ENCODE measurements at places on chromosomes 6 and 20. TPM values are rescaled to one million over a fixed set of nuclear protein-coding genes. Genes with fewer than 3 reads are reported as not detected.

DNA sequence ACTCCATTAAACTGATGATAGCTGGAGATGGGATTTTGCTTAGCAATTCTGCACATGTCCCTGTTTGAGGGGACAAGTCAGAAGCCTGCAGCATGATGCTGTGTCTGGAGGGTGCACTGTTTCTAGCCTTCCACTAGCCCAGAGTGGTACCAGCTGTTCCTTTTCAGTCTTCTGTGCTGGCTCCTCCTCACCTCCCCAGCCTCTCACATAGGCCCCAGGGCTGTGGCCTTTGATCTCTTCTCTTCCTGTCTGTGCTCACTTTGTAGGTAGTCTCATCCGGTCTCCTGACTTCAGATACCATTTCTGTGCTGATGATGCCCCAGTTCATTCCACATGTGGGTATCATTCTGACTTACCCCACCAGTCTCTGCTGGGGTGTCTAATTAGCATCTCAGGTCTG lies 126.3 kb downstream of the HIVEP1 start:
- no peak for DNase-seq
- peaks cover 52% of the 10 kb centered on the region for H3K36me3 ChIP-seq
- H3K4me1 ChIP-seq = peaks cover 5% of the 10 kb centered on the region
- no peaks in the 10 kb centered on the region for H3K27me3 ChIP-seq

DNA sequence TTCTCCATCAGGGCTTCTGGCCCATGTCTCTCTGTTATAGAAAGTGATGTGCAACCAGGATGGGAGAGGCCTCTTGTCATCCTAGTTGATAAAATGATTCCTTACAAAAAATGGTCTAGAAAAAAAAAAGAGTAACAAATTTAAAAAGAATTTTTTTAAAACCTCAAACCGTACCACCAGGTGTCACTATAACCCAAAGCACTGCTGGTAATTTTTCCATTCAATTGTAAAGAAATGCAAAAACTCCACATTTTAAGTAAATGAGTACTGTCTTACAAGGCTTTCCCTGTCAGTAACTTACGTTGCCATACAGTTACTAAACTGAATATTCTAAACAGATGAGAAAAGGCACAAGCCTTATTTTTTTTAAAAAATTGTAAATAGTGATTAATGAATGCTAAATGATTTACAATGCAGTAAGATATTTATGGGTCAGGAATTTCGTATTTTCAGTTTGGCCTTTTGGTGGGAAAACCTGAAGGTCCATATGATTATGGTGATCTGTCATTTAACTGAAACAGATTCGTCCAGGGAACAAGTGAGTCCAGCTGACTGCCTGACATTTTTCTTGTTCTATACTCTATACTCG lies 95.4 kb downstream of the OGFRL1 start:
- peaks cover 16% of the 10 kb centered on the region for H3K4me1 ChIP-seq
- DNase-seq = peak; percentile 28
- H3K36me3 ChIP-seq = no peaks in the 10 kb centered on the region
- no peak overlapping the region for H3K27ac ChIP-seq

- no peak for DNase-seq
- no peak overlapping the region for H3K4me3 ChIP-seq
- H3K36me3 ChIP-seq = no peaks in the 10 kb centered on the region
- H3K27ac ChIP-seq = peak overlapping the region; percentile 12
These were observed 13.5 kb downstream of the EPB41L1 start for GRCh38 chr20:36167902-36168503.

Gene PHACTR1
- total RNA-seq = 10.3 TPM

DNA sequence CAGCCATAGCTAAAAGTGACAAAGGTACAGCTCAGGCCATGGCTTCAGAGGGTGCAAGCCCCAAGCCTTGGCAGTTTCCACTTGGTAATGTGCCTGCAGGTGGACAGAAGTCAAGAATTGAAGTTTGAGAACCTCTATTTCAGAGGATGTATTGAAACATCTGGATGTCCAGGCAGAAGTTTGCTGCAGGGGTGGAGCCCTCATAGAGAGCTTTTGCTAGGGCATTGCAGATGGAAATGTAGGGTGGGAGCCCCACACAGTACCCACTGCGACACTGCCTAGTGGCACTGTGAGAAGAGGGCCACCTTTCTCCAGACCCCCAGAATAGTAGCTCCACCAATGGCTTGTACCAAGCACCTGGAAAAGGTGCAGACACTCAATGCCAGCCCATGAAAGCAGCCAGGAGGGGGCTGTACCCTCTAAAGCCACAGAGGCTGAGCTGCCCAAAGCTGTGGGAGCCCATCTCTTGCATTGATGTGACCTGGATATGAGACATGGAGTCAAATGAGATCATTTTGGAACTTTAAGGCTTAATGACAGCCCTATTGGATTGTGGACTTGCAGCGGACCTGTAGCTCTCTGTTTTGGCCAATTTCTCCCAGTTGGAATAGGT lies 1299.4 kb upstream of the MAP3K7 start:
- H3K27me3 ChIP-seq = no peaks in the 10 kb centered on the region
- no peak for DNase-seq
- peaks cover 23% of the 10 kb centered on the region for H3K36me3 ChIP-seq
- H3K4me3 ChIP-seq = no peak overlapping the region
- no peaks in the 10 kb centered on the region for H3K4me1 ChIP-seq
- H3K27ac ChIP-seq = no peak overlapping the region

DNA sequence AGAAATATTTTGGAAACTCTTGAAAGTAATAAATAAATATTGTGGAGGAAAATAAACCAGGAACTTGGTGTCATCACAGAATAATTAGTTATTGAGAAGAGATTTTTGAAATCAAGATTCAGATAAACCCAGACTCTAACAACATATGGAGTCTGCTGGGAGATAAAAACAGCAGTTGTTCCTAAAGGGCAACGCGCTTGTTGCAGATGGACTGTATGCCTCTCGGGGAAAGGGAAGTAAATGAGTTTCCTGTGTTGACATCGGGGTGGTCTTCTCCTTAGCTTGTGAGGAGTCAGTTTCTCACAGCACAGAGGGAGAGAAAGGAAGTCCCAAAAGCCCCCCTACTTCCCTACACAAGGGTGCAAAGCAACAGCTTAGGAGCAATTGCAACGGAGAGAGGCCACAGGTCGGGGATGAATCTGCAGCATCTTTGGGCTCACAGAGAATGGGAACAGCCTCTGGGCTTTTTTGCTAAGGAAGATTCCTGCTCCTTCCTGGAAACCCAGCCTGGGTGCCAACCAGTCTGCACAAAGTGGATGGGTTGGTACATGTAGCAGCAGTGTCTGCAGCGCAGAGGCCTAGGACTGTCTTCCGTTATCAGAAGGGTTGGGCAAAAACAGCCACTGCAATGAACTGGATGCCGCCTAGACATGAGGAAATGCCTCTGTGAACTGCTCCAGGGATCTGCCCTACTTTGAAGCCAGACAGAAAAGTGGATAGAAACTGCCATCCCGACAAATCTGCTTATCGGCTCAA lies 603.0 kb upstream of the NRSN1 start:
- DNase-seq = no peak
- no peak overlapping the region for H3K4me3 ChIP-seq
- H3K27me3 ChIP-seq = no peaks in the 10 kb centered on the region
- peaks cover 49% of the 10 kb centered on the region for H3K4me1 ChIP-seq

DNA sequence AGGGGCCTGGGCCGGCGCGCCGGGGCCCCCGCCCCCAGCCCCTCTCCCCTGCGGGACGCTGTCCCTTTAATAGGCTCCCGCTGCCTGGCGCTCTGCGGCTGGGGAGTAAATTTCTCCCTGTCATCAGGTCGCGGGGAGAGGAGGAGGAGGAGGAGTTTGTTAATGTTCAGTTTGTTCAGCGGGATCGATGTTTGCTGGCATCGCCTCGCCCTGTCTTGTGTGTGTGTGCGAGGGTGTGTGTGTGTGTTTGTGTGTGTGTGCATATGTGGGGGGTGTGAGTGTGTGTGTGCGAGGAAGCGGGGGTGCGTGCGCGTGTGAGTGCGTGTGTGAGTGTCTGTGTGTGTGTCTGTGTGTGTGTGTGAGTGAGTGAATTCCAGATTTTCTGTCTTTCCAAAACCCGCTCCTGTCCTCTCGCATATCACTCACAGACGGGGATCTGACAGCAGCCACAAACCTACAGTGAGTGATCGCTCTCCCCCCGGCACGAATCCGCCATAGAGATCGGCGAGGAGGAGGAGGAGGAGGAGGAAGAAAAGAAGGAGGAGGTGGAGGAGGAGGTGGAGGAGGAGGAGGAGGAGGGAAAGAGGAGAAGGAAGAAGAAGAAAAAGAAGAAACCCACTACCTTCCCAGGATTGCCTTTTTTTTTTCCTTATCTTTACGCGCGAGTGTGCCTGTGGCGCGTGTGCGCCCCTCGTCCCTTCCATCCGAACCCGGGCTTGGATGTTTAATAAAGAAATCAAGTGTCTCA lies at the start of gene TSHZ2:
Gene TSHZ2 (plus strand): TSS at position 169 of the 748 bp plus-strand sequence. CDS start 936 bp downstream, outside the sequence.
- peak within 1 kb of the TSS; percentile 97 for H3K4me3 ChIP-seq
- peaks cover 52% of the 10 kb centered on the region for H3K27me3 ChIP-seq
- peaks cover 2% of the 10 kb centered on the region for H3K36me3 ChIP-seq
- H3K27ac ChIP-seq = peak within 1 kb of the TSS; percentile 95

- H3K27me3 ChIP-seq = no peaks in the 10 kb centered on the region
- H3K4me3 ChIP-seq = no peak overlapping the region
- no peak for DNase-seq
- no peaks in the 10 kb centered on the region for H3K36me3 ChIP-seq
These were observed 524.6 kb upstream of the NOX3 start for GRCh38 chr6:155980014-155980767.

DNA sequence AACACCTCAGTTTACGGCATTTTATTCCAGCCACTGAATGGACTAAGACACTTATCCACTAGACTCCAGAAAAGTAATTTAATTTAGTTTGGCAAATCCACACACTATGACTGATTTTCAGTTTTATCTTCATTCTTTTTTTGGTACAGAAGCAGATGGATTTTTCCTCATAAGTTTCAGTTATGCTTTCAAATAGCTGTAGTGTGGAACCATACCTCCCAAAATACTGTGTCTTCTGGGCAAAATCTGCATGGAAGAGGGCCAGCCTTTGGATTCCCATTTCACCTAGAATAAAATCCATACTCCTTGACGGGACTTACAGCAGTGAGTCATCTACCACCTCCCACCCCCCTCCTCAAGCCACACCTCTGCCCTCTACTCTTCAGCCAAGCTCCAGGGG lies 43.0 kb downstream of the GSTA2 start:
- no peaks in the 10 kb centered on the region for H3K4me1 ChIP-seq
- H3K36me3 ChIP-seq = no peaks in the 10 kb centered on the region
- peak overlapping the region; percentile 89 for H3K27ac ChIP-seq
- no peak overlapping the region for H3K4me3 ChIP-seq

Gene GNAS-AS1
- total RNA-seq = 3.8 TPM

Gene TRIM40
- total RNA-seq = not detected

DNA sequence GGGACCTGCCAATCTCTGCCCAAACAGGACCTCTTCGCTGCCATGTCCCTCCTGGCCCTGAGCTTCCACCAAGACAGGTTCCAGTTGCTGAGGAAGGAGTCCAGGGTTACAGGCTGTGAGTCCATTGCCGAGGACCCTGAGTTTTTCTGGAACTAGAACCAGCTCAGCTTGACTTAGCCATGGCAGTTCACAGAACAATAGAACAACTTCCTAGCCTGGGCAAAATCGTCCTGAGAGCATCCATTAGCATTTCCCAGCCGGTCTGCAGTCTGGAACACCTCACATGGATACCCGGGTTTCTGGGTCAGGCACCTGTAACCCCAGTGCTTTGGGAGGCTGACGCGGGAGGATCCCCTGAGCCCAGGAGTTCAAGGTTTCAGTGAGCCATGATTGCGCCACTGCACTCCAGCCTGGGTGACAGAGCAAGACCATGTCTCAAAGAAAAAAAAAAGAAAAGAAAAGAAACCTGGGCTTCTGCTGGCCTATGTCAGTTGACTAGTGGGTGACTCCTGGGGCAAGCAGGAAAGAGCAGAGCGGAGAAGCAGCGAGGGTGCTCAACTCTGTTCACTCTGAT lies 90.3 kb downstream of the TCP11 start:
- H3K36me3 ChIP-seq = no peaks in the 10 kb centered on the region
- no peaks in the 10 kb centered on the region for H3K27me3 ChIP-seq
- H3K4me3 ChIP-seq = no peak overlapping the region
- DNase-seq = no peak

- peaks cover under 1% of the 10 kb centered on the region for H3K36me3 ChIP-seq
- no peaks in the 10 kb centered on the region for H3K27me3 ChIP-seq
- no peak for DNase-seq
- peaks cover 49% of the 10 kb centered on the region for H3K4me1 ChIP-seq
- H3K4me3 ChIP-seq = peak overlapping the region; percentile 25
- H3K27ac ChIP-seq = peak overlapping the region; percentile 81
These were observed 125.6 kb upstream of the MARCKS start for GRCh38 chr6:113731541-113731940.

DNA sequence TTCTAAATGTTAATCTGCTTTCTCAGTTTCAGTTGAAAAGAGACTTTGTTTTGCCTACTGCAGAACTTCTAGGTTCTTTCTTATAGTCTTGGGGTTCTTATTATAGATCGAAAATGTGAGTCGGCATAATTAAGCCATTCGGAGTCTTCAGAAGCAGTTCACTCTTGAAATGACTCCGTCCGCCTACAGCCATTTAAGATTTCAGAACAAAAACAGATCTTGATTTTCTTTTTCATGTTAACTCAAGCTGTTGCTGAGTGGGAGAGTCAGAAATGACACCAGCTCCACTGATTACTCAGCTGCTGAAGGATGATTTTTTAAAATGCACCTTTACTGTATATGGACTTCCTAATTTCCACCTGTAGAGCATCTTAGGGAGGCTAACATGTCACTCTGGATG lies 15.9 kb downstream of the PRDM1 start:
- peaks cover 23% of the 10 kb centered on the region for H3K4me1 ChIP-seq
- no peak overlapping the region for H3K27ac ChIP-seq
- H3K27me3 ChIP-seq = peaks cover 45% of the 10 kb centered on the region
- H3K4me3 ChIP-seq = no peak overlapping the region

GRCh38 chr6:146613947-146614346 lies 15.2 kb downstream of the ADGB start:
- DNase-seq = no peak
- H3K4me1 ChIP-seq = no peaks in the 10 kb centered on the region
- H3K27ac ChIP-seq = no peak overlapping the region
- no peaks in the 10 kb centered on the region for H3K36me3 ChIP-seq

DNA sequence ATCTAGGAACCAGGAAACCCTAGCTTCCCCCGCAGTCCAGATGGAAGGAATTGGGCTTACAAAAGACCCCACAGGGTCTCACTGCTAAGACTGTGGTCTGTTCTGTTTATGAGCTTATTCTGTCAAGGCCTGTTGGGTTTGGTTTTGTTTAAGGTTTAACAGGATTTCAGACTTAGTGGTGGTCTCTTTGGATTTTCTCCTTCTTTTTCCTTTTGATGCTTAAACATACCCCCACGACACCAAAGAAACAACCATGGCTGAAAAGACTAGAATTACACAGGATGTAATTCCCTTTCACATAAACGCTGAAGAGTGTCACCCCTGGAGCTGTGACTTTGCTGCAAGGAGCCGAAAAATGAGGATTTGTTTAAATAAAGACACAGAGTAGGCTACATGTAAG lies 408.6 kb downstream of the PREX1 start:
- no peak overlapping the region for H3K4me3 ChIP-seq
- peaks cover 6% of the 10 kb centered on the region for H3K27me3 ChIP-seq
- no peak for DNase-seq
- H3K36me3 ChIP-seq = no peaks in the 10 kb centered on the region
- H3K27ac ChIP-seq = no peak overlapping the region

GRCh38 chr6:150537893-150538292 lies 61.8 kb upstream of the PLEKHG1 start:
- H3K4me3 ChIP-seq = no peak overlapping the region
- peaks cover 30% of the 10 kb centered on the region for H3K4me1 ChIP-seq
- no peak for DNase-seq
- H3K27ac ChIP-seq = no peak overlapping the region
- H3K27me3 ChIP-seq = no peaks in the 10 kb centered on the region

GRCh38 chr20:64149809-64150560 lies 14.3 kb upstream of the MYT1 start:
- no peak for DNase-seq
- H3K36me3 ChIP-seq = no peaks in the 10 kb centered on the region
- H3K4me1 ChIP-seq = peaks cover 15% of the 10 kb centered on the region
- H3K4me3 ChIP-seq = no peak overlapping the region
- no peak overlapping the region for H3K27ac ChIP-seq

All from neural crest cell (in vitro differentiated cells).